ENCODE measurements at places on chromosomes 13 and 19.

DNA sequence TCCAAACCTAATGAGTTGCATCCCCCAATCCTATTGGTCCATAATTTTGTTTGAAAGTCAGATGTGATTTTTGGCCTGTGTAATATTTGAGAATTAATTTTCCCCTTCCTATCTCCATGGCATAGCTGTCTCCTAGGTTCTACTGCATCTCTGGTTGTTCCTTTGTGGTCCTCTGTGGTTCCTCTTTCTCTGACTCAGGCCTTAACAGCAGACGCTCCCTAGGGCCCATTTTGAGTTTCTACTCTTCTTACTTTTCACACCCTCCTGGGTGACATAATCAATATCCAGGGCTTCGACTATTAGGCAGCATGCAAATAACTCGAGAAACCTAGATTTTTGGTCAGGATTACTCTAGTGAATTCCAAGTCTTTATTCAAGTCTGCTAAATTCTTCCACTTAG lies 160.7 kb downstream of the RFC3 start:
- DNase-seq = no peak

GRCh38 chr19:810883-811489 lies 10.8 kb downstream of the PLPPR3 start:
- DNase-seq = no peak

- no peak for DNase-seq
Measured at GRCh38 chr19:2923510-2923909, 21.3 kb downstream of the ZNF77 start.

- DNase-seq = no peak
Measured at GRCh38 chr13:28530729-28531076, 35.8 kb upstream of the FLT1 start.

DNA sequence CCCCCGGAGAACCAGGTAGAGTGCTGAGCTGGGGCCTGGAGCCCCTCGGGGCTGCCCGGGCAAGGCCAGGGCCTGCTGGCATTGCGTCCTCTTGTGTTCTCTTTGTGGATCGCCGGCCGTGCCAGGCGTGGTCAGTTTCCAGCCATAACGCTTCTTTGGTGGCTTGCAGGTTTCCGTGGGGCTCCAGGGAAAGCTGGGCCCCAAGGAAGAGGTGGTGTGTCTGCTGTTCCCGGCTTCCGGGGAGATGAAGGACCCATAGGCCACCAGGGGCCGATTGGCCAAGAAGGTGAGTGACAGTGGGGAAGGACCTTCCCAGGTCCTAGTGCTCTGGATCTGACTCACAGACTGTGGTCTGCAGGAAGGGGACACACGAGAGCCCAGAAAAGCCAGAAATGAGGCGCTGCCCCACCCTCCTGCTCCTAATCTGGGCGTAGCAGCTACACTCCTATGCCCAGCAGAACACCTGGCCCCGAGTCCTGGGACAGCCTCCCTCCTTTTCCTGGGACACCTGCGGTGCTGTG lies 57.5 kb downstream of the RAB20 start:
- no peak for DNase-seq

GRCh38 chr13:56515441-56515840 lies 625.3 kb upstream of the PRR20A start:
- no peak for DNase-seq

- no peak for DNase-seq
Measured at GRCh38 chr13:97353927-97354675, 79.9 kb upstream of the RAP2A start.

DNA sequence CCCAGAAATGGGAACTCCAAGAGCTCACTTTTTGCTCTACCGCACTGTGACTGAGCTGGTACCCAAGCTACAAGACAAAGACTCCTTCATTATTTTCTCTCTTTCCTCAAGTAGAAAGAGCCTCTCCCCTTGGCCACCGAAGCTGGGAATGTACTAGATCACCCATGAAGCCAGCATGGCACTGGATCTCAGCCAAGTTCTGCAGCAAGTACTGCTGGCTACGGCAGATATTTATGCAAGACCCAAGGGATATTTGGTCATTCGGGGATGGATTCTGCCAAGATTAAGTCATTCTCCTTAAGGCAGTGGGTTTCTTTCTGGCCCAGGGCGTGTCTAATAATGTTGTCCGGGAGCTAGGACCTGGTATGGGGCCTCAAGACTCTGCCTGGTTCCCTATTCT lies 633.5 kb downstream of the SLITRK1 start:
- DNase-seq = no peak

GRCh38 chr19:4811328-4812131 lies 20.0 kb downstream of the TICAM1 start:
- DNase-seq = peak; percentile 53

DNA sequence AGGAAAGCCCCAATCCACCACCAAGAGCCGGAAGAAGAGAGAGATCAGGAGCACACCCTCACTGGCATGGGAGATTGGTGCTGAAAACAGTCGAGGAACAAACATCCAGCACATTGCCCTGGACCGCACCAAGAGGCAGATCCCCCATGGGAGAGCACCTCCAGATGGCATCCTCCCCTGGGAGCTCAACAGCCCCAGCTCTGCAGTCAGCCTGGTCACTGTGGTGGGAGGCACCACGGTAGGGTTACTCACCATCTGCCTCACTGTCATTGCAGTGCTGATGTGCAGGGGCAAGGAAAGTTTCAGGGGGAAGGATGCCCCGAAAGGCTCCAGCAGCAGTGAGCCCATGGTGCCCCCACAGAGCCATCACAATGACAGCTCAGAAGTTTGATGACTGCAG lies 110.2 kb downstream of the STOML3 start:
- no peak for DNase-seq

- no peak for DNase-seq
Measured at GRCh38 chr19:1841209-1841924, 6.9 kb downstream of the REXO1 start.

GRCh38 chr19:46630586-46631205 lies 5.3 kb downstream of the GNG8 start:
- DNase-seq = no peak

GRCh38 chr19:44810234-44811121 lies 1.6 kb downstream of the BCAM start:
- no peak for DNase-seq

- peak; percentile 15 for DNase-seq
Measured at GRCh38 chr13:97574926-97575325, 141.0 kb downstream of the RAP2A start.

- DNase-seq = no peak
Measured at GRCh38 chr19:10092648-10093294, 6.7 kb downstream of the SHFL start.

GRCh38 chr19:17881701-17882100 lies 10.0 kb downstream of the SLC5A5 start:
- no peak for DNase-seq

DNA sequence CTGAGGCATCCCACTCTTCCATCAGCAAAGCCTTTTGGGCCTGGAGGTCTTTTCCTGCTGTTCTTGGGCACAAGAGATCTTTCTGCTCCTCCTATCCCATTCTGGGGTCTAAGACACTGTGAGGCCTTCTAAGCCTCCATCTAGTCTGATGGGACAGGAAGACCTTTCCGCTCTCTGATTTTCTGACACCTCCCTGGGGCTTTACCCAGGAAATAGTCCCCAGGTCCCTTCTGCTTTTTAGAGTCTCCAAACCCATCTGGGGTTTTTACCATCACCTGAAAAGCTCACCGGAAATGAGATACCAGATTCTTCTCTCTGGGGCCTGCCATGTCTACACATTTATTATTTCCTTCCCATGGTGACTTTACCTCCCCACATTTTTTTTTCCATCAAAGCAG lies 21.1 kb downstream of the CLEC17A start:
- no peak for DNase-seq

DNA sequence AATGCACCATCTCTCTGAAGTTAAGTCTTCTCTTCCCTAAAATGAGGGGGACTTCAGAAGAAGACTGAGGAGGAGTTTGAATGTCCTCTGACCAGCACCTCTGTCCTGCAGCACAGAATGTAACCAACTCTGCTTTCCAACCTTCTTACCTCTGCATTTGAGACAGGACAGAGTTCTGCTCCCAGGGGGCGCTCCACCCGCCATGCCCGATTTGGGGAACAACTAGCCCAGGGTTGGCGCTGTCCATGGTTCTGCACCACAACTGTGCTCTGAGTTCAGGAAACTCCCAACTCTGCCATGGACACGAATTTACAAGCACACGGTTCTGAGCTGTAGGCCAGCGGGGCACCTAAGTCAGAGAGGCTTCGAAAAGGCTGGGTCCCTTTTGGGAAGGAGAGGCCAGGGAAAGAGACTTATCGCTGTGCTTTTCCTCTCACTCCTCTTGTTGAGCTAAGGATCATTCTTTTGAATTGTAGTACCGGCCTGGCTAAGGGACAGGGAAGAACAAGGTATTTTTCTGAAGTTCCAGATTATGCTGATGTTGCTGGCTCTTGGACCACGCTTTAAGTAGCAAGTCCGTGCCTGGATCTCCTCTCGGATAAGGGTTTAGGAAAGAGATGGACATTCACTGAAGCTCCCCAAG lies 22.2 kb downstream of the SIGLEC5 start:
- DNase-seq = peak; percentile 58

All from H54 (cell line).